Stimulated activated CD4-positive, alpha-beta T cell treated with anti-CD3 and anti-CD28 coated beads, Interleukin-1b, Interleukin-23, amount 100 ng/mL, for 48 hours (primary cell): ENCODE measurements at places on chromosomes 4 and X.

GRCh38 chr4:164154416-164154815 is 599.5 kb upstream of the SMIM31 start:
- no peak for DNase-seq

GRCh38 chr4:185263419-185263818 is 54.0 kb downstream of the SNX25 start:
- no peak for DNase-seq

GRCh38 chr4:110950731-110951130 is 327.9 kb upstream of the PITX2 start:
- no peak for DNase-seq

- no peak for DNase-seq
Observed at GRCh38 chr4:52290466-52290865, 239.4 kb downstream of the SPATA18 start.

- DNase-seq, result no peak
Observed at GRCh38 chrX:107701493-107702121, 73.3 kb downstream of the PRPS1 start.

DNA sequence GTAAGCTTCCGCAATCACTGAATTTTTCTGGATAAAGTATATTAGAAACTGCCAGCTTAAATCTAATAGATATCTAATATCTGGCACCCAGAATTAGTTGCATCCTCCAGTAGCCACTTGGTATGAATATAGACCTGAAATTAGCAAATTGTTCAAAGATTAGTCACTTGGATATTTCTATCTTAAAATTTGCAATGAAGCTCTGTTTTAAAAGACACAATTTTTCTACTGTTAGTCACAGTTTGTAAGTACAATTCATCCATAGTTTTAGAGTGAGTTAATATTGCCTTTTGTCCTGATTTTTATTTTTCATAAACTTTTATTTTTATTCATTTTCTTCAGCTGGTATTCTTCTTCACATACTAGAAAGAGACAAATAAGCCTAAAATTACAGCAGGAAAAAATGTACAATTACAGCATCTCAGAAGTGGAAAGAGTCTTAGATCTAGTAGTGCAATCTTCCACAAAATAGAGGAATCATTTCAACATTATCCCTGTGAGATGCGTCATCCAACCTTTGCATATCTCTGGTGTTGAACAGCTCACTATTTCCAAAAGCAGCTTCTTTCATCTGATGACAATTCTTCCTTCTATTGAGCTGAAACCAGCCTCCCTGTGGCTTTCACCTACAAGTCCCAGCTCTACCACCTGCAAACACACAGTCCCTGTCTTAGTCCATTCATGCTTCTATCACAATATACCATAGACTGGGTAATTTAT is 190.0 kb upstream of the AR start:
- DNase-seq, result no peak

DNA sequence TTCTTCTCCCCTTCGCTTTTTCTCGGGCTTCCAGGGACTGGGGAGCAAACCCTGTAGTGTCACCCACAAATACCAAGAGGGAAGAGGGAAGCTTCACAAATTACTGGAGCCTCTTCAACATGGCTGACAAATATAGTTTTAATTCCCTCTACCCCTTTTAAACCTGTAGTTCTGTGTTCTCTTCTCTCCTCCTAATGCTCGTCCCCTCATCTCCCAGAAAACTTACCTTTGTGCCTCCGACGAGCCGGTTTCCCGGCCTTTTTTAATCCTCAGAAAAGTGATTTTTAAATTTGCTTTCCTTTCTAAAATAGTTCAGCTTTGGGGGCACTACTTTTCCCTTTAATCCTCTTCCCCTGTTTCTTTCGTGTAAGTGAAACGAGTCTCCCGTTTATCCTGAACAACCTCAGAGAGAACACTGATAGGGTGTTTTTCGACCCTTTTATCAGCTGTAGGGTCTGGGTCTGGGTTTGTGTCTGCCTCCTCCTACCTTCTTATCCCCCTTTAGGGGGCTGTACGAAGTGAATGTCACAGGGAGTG is 408 bp downstream of the TET2 start:
- no peak for DNase-seq

DNA sequence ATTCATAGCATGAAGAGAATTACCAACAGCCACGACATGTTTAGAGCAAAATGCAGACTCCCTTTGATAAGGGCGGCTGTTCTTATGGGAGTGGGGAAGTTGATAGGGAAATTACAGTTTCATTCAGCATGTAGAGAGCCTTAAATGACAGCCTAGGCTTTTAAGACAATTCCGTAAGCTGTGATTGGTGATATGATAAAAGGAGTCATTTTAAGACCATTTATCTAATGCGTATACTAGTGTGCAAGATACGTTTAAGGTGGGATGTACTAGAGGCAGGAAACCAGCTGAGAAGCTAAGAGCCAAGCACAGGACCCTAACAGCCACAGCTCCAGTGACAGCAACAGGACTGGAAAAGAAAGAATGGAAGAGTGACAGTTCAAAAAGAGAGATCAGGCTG is 102.2 kb upstream of the ZFP42 start:
- no peak for DNase-seq

- DNase-seq, result no peak
Observed at GRCh38 chrX:2430265-2430825, 70.4 kb downstream of the DHRSX start.

DNA sequence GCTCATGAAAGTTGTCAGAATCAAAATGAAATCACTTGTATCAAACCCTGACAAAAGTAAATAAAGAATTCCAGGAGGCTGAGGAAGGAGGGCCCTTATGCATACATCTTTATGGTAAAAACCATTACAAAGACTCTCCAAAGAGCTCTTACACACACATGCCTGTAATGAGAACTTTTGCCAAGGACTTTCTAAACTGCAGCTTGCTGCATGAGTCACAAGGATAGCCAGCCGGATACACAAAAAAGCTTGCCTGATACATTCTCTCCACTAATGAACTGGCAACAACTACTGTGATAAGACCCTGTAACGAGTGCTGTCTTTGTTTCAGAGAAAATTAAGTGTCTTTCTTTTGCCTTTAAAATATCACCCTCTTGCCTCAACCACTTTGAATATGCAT is 618.1 kb downstream of the PPP4R3C start:
- no peak for DNase-seq

DNA sequence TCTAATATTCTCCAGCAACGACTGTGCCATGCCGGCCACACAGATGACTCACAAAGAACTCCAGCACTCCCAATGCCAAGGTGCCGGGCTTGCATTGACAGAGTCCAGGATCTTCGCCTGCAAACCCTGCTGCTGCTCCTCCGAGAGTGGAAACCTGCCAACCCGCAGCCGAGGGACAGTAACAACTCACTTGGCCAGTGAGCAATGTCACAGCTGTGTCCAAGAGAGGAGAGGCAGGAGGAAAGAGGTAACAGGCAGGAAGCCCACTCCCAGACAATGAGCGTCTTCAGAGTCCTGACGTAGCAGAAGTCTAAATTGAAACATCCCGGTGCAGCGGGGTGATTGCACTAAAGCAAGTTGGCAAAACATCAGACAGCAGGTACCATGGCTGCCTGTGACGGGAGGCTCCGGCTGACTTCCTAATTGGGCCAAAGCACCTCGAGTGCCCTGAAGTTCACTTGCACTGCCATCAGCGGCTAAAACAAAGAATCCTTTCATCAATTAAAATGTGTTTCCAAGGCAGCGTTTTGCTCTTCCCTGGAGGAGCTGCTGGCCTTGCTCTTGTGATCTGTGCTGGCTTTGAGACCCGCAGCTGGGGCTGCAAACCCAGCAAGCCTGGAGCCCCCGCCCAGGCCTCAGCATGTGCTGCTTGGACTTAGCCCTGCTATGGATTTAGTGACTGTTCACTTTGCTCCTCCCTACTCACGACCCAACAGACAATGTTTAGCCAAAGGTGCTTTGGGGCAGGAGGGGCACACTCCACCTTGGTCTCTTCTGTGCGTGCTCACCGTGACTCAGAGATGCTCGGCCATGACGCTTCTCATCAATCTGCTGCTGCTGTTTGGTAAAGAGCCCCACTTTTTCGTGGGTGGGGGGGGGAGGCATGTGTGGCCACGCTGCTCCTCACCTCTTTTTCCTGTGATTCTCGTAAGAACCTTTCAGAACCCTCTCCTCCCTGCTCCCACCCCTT is 36.5 kb downstream of the DCTD start:
- no peak for DNase-seq

GRCh38 chr4:40185830-40186664 is 10.8 kb upstream of the RHOH start:
- no peak for DNase-seq

DNA sequence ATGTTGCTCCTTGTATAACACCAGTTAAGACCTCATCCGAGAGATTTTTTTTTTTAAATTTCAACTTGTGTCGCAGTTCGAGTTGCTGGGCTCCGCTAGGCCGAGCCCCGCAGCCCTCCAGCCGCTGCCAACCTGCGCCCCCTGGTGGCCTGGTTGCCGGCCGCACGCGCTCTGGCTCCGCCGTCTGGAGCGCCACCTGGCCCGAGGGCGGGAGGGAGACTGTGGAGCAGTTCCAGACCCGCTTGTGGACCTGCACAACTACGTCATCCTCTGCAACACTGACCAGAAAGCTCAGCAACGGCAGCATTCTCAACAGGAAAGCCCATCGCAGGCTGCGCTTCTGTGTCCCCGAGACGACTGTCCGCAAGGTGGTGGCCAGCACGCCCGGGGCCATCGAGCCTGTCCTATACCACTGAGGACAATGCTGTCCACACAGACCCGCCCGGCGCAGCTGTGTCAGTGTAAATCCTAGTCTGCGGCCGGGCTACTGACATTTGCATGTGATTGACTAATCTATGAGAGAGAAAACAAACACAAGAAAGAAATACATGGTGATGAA is 39.1 kb downstream of the ARL9 start:
- peak; percentile 82 for DNase-seq

GRCh38 chr4:40916218-40916555 is 166.4 kb downstream of the NSUN7 start:
- DNase-seq, result no peak

- no peak for DNase-seq
Observed at GRCh38 chr4:15395311-15395710, 32.5 kb upstream of the C1QTNF7 start.
